Bladder microvascular endothelial cell (primary cell): ENCODE measurements at places on chromosomes 7 and 10. TPM values are rescaled to one million over a fixed set of nuclear protein-coding genes. Genes with fewer than 3 reads are reported as not detected.

Gene ATRNL1
- total RNA-seq, result 0.13 TPM in 1 of 2 replicates, not detected in the other

Gene PLEKHA8
- total RNA-seq, result 7.8 and 20.5 TPM in 2 replicates

Gene SORBS1
- total RNA-seq, result 0.44 and 0.97 TPM in 2 replicates

Gene SPDYE5
- total RNA-seq, result not detected in 2 replicates

Gene VGF
- total RNA-seq, result not detected in 2 replicates

Gene PKD2L1
- not detected in 2 replicates for total RNA-seq

Gene CEP41
- total RNA-seq, result 6.5 and 9.8 TPM in 2 replicates

Gene FAM25G
- not detected in 2 replicates for total RNA-seq

Gene NUTM2A
- total RNA-seq, result 0.16 and 0.44 TPM in 2 replicates

Gene HSPA14
- 9.8 and 10.5 TPM in 2 replicates for total RNA-seq

Gene CALHM1
- total RNA-seq, result not detected in 2 replicates

Gene POU6F2
- not detected in 2 replicates for total RNA-seq

Gene CHRM2
- under 0.01 TPM in 2 replicates for total RNA-seq

Gene ITPRID1
- total RNA-seq, result not detected in 2 replicates

Gene ZNF735
- total RNA-seq, result not detected in 2 replicates

Gene ARHGEF35
- 0.06 and 0.32 TPM in 2 replicates for total RNA-seq

Gene NPFFR1
- not detected in 2 replicates for total RNA-seq

Gene CYP2E1
- total RNA-seq, result 0.16 and 0.63 TPM in 2 replicates

Gene LRIT1
- total RNA-seq, result not detected in 2 replicates
